ENCODE measurements at places on chromosomes 1 and 21.

- no peak for DNase-seq
Measured at GRCh38 chr1:171910786-171911185, 69.5 kb downstream of the DNM3 start.

DNA sequence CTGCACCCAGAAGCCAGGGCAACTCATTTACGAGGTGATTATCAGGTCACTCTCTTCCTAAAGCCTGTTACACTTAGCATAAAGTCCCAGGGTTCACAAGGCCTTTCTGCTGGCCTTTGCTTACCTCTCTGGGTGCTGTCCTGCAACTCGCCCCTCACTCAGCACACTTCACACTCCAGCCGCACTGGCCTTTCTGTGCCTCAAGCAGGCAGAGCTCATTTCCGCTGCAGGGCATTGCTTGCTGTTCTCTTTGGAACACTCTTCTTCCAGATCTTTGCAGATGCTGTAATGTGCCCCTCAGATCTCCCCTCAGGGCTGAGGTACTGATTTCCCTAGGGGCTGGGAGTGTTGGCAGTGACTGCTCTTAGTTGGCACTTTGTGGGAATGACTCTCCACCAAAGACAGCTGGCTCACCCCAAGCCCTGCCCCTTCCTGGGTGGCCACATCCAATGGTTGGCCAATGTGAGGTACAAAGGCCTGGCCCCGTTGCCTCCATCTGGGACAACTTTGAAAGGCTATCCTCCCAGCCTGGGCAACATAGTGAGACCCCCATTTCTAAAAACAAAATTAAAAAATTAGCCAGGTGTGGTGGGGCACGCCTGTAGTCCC lies 50.8 kb upstream of the SSBP3 start:
- no peak for DNase-seq

GRCh38 chr1:179510038-179510437 lies 65.7 kb downstream of the NPHS2 start:
- DNase-seq: no peak

- no peak for DNase-seq
Measured at GRCh38 chr1:227562037-227562436, 1.3 kb upstream of the ZNF678 start.

- DNase-seq: no peak
Measured at GRCh38 chr1:29057700-29058099, 66.0 kb downstream of the TMEM200B start.

DNA sequence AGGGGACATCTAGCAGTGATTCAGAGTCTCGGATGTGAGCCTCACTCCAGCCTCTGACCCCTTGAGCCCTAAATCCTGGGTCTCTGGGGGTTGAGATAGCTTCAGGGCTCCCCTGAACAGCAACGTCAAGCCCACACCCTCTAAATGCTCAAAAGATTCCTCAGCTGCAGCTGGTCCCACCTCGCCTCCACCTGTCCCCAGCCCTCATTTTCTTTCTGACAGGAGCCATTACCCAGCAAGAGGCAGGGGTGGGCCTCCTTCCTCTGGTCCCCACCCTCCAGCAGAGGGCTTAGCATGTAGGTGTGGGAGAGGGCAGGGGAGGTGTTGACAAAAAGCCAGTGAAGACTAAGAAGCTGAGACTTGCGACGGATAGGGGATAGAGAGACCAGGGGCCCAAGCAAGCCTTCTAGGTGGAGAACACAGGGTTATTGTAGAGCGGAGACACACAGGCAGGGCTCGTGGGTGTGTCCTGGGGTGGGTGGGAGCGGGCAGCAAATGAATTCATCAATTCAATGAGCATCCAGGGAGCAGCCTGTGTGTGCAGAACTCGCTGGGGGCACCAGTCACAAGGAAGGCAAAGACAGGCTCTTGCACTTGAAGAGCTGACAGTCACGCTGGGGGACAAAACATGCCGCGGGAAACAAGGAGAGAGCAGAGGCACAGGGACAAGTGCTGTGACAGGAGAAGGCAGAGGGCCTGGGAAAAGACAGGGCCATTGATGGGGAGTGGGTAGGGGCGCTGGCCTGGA lies 48.9 kb upstream of the GOLT1A start:
- peak; percentile 50 for DNase-seq

DNA sequence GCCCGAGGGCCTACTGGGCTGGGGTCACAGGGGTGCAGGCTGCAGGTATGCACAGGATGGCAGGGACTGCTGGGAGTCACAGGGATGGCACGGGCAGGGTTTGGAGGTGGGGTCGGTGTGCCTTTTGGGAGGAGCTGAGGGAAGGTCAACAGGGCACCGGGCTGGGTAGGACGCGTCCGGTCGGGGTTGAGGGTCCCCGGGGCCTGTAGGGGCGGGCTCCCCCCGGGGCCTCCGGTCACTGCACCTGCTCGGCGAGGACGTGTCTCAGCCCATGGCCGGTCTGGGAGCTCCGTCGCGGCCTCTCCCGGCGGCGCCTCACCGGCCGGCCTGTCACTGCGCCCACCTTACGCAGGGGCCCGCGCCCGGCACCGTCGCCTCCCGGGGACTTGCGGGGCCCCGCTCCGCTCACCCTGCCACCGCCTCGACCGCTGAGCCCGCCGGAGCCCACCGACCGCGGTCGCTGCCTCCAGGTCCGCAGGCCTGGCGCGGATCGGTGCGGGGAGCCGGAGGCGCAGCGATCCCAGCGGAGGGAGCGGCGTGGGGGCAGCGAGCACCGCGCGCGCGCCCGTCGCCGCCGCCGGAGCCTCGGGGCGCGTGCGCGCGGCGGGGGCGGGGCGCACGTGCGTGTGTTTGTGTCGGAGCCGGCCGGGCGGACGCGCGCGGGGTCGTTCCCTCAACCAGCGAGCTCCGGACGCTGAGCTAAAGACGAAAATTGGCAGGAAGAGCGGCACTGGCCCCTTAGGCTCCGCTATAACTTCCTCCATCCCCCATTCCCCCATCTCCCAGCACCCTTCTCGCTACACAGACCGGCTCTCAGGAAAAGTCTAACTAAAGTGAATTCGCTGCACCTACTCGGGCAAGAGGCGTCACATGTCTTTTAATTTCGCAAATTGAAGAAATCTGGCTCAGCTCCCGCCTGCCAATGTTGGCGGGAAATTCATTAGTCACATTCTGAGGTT lies at the start of gene AMIGO1:
TSS of gene AMIGO1 (minus strand) at position 552 of the 959 bp plus-strand sequence. CDS start 815 bp downstream, outside the sequence.
- DNase-seq: no peak
